ENCODE measurements at places on chromosomes 6 and 20. TPM values are rescaled to one million over a fixed set of nuclear protein-coding genes. Genes with fewer than 3 reads are reported as not detected.

THBS2 gene
- 38.8 TPM for total RNA-seq

GRCh38 chr6:41298785-41299502, 12.5 kb upstream of the TREM1 start:
- DNase-seq = no peak

DNA sequence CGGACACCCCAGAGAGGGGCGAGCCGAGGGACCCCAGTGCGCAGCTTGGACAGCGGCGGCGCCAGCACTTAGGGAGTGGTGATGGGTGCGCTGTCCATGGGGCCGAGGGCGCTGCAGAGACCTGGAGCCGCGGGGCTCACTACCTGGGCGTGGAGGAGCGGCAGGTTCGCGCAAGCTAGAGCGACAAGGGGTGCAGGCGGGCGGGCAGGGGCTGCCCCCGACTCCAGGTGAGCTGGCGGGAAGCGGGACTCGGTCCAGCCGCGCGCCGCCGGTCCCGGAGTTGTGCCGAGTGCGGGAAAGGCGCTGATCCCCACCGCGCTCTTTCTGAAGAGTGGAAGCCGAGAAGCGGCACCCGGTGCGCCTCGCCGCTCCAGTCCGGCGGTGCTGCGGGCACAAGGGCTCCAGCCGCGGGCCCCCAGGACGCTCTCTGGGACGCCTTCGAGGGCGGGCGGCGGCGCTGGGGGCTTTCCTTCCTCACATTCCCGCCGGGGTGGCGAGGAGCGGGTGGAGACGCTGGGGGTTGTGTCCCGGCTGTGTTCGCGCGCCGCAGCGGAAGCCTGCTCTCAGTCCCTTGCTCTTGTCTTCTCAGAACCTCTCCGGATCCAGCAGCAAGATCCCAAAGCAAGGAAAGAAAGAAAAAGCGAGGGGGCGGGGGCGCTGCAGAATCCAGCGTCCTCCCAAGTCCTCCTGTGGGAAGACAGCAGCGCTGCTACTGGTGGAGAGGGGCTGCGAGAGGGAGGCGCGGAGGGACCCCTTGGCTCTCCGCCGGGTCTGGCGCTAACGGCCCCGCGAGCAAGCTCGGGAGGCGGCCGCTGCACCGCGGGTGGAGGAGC, at the start of gene B3GAT2:
Gene B3GAT2 (minus strand): TSS at position 610 of the 833 bp plus-strand sequence. CDS start 631 bp downstream, outside the sequence.
- DNase-seq = peak; percentile 61

DNA sequence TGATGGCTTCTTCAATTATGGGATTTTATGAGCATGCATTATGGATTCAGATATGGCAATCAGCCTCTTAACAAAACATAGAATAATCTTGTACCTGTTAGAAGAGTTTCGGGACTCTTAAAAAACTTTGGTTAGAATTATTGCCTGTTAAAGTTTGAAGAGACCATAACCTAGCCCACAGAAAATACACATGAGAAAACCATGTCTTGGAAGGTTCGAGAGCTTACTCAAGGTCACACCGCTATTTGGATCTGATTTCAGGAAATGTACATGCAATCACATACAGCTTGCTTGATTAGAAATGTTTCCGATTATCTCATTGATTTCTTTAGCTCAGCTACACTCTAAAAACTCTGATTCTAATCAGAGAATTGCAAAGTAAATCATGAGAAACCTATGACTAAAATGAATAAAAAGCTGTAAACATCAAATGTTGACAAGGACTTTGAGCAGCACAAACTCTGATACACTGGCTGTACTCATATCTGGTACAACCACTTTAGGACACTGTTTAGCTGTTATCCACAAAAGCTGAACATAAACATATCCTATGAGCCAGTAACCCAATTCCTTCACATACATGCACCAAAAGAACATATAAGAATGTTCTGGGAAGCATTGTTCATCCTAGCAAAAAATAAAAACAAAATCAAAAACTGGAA, 16.3 kb downstream of the STX7 start:
- DNase-seq = no peak

SLC35D3 gene
- not detected for total RNA-seq

GRCh38 chr6:33294086-33294823, 4.5 kb downstream of the RGL2 start:
- DNase-seq = no peak

GRCh38 chr20:37251825-37252477, 9.7 kb downstream of the GHRH start:
- DNase-seq = no peak

DNA sequence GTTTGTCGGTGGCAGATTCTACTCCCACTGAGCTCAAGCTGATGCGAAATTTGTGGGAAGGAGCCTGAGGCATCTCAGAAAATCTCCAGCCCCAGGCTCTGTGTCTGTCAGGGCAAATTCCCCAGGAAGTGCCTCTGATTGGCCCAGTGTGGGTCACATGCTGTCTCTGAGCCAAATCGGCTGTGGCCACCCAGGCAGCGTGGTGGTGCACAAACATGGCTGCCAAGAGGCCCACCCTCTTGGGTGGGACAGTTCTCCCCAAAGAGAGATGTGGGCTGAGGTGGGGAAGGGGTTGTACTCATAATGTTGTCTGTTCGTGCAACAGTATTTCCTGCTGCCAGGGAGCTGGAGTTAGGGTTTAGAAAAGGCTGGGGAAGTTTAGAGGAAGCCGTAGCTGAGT, 130.6 kb downstream of the BMP7 start:
- DNase-seq = no peak

- no peak for DNase-seq
Measured at GRCh38 chr20:47754388-47754715, 30.9 kb downstream of the SULF2 start.

DNA sequence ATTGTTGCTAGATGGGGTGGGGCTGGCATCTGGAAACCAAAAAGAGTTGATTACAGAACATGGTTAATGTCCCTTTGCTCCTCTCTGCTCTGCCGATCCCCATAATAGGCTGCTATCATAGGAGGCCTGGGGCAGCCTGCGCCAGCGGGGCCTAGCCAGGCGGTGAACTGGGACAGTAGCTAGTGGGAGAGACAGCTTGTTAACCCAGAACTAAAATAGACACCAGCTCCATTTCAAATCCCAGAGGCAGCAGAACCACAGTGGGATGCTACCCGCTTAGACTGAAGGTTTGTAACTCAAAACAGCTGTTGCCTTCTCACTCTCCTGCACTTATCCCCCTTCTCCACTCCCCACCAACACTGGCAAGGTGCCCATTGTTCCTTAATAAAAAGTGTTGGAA, 98.5 kb downstream of the SSR1 start:
- DNase-seq = no peak

- DNase-seq = no peak
Measured at GRCh38 chr6:14517516-14518105, 400.0 kb downstream of the CD83 start.

- no peak for DNase-seq
Measured at GRCh38 chr6:21050935-21051334, 516.7 kb downstream of the CDKAL1 start.

Data from right cardiac atrium (tissue), 5 donors.